ENCODE measurements at places on chromosomes 12 and 14. TPM values are rescaled to one million over a fixed set of nuclear protein-coding genes. Genes with fewer than 3 reads are reported as not detected.

The KRT83 gene
- polyA plus RNA-seq, result not detected

The FZD10 gene
- not detected for polyA plus RNA-seq

The CCND2 gene
- 84.9 TPM for polyA plus RNA-seq

- DNase-seq, result no peak
These were observed 123.4 kb downstream of the RBM19 start for GRCh38 chr12:113842699-113843098.

DNA sequence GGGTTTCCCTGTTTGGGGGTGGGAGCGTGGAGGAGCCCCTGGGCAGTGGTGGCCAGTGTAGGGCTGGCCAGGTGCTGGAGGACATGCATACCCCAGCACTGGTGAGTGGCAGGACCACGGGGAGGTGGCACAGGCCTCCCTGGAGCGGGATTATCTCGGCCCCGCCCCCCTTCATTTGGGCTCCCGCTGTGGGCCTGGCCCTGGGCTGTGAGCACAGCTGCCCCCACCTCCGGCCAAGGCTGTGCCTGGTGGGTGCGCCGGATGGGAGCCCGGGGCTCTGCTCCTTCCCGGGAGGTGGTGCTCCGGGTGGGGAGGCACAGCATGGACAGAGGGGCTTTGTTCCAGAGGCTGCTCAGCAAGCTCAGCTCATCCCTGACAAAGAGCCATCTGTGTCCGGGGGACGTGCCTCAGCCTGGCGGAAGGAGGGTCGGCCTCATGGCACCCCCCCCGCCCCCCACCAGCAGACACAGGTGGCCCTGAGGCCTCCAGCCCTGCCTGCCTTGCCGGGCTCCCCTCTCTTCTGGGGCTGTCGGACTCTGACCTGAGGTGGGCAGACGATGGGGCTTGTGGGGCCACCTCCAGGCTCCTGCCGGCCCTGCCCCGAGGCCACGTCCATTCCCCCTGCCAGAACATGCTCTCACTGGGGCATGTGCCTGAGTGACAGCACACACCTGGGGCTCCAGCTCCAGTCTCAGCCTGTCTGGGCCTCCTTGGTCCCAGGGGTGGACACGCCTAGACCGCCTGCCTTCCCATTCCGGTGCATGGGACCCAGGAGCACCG lies 8.4 kb downstream of the TEDC1 start:
- DNase-seq, result no peak

- no peak for DNase-seq
These were observed 124.4 kb downstream of the SLC38A4 start for GRCh38 chr12:46701356-46701755.

GRCh38 chr14:78399316-78399889 lies 229.2 kb downstream of the NRXN3 start:
- no peak for DNase-seq

DNA sequence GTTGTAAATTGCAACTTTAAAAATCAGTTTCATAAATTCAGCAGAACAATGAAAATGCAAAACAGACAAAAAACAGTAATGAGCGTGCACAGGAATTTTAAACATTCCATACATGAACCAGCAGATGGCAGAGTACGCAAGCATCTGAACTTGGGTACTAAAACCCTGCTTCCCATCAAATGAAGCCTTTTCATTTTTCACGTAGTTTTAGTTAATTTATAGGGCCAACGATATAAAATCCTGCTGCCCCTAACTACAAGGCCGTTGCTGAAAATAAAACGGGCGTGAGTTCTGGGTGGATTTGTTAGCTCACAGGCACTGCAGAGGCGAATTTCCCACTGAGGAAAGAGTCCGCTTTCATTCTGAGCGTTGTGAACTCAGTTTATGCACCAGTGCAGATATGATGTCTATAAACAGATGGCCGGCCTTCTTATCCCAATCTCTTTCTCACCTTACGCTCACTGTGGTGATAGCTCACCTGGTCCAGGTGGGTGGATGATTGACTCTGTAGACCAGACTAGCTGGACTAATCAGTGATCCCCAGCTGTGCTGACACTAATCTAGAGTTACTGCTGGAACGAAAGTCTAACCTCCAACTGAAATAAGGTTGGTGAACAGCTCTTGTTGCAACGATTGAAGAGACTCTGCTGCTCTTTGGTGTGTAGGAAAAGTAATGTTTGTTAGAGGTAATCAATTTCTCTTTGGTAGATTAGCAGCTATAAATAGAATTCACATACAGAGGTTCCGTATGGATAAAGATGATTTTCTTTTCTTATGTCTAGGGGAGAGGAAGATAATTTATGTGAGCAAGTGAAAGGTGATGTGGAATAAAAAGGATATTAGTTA lies 89.2 kb downstream of the PDZRN4 start:
- no peak for DNase-seq

- DNase-seq, result no peak
These were observed 2.4 kb downstream of the AKT1 start for GRCh38 chr14:104792945-104793702.

- DNase-seq, result no peak
These were observed 178.2 kb downstream of the BCL11B start for GRCh38 chr14:99093532-99094517.

DNA sequence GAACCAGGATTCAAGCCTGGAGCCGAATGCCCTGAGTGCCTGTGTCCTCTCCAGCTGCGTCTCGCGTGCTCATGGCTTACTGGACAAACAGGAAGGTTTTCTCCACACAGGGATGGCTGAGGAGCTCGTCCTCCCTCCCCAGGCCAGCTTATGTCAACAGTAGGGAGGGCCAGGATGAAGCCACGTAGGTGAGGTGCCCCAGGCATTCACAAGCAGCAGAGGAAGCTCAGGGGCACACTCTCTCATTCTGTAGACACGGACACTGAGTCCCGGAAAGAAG lies 49.3 kb downstream of the TRPV4 start:
- DNase-seq, result no peak

DNA sequence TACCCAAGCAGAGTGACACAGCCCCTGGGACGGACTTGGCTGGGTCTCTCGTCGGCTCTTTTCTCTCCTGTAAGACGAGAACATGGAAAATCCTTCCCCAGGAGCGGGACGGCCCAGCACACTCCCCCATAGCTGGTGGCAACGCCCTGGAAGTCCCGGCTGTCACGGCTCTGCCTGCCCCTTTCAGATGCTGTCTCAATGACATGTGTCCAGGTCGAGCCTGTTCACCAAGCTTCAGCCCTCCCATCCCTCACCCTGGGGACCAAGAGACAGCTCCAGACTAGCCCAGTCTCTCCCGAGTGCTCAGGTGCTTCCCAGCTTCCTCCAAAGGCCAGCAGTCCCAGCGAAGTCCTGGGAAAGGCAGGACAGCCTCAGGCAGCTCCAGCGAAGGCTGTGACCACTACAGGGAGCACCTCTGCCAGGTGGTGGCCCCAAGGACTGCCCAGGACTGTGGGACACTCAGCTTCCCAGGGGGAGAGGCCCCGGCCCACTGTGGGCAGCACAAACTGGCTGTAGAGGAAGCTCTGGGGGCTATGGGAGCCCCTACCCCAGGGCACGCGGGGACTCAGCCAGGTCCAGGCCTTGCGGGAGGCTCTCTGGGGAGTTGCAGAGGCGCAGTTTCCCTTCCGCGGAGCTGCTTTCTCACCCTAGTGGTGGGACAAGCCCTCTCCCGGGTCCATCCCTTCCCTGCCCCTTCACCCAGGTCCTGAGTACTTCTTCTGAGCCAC lies 33.6 kb downstream of the TNFAIP2 start:
- no peak for DNase-seq
